ENCODE measurements at places on chromosomes 13 and 19.

- DNase-seq, result no peak
Measured at GRCh38 chr19:7817801-7818200, 12.2 kb upstream of the EVI5L start.

DNA sequence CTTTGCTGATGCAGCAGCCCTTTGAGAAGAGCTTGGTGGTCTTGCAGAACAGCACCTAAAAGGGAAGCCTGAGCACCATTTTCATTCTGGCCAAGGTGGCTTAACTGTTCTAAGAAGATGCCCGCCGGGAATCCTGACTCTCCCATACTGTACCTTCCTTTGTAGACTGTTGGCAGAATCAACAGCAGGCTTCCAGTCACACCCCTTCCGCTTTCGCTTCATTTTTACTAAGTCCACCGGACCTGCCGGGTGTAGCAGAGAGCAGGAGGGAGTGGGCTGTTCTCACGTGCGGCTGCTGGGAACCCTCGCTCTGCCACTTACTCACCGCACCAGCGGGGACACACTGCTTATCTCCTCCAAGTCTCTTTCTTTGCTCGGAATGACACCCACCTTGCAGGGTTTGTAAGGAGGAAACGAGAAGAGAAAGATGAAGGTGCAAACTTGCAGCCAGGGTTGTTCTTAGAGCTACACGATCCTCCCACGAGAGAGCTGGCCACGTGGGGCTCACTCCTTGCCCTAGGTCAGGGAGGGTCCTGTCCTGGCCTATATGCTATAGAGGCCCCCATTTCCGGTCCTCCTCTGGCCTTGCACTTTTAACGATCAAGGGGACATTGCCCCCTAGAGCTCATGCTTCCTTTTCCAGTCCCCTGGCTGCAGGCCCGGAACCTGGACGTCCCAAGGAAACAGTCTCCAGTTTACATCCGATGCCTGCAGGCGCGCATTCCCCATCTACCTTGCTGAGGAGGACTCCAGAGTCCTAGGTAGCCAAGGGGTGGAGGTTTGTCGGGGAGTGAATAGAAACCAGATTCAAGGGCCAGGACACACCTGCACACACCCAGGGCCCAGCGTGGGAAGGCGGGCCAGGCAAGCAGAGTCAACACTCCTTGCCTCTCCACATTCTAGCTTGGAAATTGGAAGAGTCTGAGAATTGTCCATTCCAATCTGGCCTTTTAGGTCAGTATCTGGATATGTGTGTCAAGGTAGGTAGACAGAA is 453.6 kb downstream of the IRS2 start:
- DNase-seq, result no peak

GRCh38 chr13:39783051-39783450 is 127.6 kb downstream of the COG6 start:
- DNase-seq, result no peak

DNA sequence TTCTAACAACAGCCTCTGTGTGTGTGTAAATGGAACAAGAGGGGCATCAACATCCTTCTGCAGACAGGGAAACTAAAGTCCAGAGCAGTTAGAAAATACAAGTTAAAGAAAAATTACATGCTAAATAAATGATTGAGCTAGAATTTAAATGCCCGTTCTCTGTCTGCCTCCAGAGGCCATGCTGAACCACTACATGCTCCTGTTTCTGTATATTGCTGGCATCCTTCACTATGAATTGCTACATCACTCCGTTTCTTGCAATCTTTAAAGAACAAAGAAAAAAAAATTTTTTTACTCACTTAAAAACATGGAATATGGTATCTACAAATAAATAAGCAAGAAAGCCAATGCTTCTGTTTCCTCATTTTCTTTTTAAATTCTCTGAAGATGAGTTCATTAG is 47.9 kb downstream of the DCT start:
- DNase-seq, result no peak

DNA sequence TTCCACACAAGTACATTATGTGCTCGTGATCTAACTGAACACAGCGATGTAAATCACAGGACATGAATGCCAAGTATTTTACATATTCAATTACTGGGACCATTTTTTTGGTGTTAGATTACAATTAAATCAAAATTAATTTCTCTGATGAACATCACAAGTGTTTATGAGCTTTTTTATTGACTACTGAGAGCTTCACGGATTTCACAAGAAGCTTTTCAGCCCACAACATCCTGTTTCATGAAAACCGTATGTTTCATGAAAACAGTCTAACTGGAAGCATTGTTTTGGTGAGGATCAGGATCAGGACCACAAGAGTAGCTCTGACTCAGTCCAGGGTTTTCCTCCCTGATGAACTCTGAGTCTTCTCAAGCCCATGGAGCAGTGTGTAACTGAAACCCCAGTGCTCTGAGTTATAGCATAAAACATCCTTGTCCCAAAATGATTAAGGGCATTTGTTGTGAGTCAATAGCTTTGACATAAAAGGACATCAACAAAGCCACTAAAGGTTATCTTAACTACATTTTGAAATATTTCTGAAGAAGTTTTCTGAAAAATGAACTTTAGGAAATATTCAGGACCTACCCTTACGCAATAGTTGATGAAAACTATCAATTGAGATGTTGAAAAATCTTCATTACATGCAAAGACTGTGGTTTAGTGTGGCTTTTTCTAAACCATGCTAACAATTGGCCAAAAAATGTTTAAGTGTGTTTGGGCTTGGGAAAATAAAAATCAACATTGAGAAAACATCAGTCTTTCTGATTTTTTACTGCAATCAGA is 49.3 kb downstream of the UFM1 start:
- no peak for DNase-seq

- DNase-seq, result no peak
Measured at GRCh38 chr13:104779311-104779993, 1713.2 kb upstream of the SLC10A2 start.

DNA sequence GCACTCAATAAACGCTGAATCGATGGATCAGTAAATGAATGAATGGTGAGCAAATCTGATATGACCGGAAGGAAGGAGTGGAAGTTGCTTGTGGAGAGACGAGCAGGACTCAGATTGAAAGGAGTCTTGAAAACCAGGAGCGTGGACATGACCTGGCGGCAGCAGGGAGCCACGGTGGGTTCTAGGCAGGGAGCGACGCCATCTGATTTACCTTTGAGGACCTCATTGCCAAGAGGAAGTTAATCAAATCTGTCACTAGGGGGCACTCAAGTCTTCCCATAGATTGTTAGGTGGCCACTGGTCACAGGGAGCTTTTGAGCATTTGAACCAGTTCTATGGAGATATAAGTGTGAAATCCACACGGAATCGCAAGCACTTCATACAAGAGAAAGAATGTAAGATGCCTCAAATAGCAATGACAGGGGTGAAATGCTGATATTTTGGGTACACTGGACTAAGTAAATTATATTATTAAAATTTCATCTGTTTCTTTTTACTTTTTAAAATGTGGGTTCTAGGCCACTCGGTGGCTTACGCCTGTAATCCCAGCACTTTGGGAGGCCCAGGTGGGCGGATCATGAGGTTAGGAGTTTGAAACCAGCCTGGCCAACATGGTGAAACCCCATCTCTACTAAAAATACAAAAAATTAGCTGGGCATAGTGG is 9.2 kb upstream of the FBN3 start:
- DNase-seq, result peak; percentile 58

- no peak for DNase-seq
Measured at GRCh38 chr19:4266253-4267000, 12.6 kb upstream of the SHD start.

GRCh38 chr19:58291943-58292342 is 13.2 kb downstream of the ZNF8 start:
- DNase-seq, result no peak

GRCh38 chr13:112897603-112897955 is 71.4 kb upstream of the MCF2L start:
- no peak for DNase-seq

GRCh38 chr19:49556412-49557398 is 23.7 kb downstream of the NOSIP start:
- DNase-seq, result no peak

DNA sequence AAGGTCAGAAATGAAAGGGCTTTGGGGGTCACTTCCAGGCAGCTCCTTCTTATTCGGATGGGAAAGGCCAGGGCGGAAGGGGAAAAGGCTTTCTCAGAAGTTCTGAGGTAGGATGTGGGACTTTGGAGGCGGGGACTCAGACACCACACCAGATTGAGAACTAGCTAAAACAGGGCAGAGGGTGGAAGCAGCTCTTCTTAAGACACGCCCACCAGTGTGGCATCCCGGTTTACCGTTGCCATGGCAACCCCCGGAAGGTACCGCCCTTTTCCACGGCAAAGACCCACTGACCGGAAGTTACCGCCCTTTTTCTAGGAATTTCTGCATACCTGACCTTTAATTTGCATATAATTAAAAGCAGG is 3.8 kb upstream of the LILRA5 start:
- DNase-seq, result no peak

GRCh38 chr19:50309396-50310125 is 19.6 kb downstream of the KCNC3 start:
- no peak for DNase-seq

DNA sequence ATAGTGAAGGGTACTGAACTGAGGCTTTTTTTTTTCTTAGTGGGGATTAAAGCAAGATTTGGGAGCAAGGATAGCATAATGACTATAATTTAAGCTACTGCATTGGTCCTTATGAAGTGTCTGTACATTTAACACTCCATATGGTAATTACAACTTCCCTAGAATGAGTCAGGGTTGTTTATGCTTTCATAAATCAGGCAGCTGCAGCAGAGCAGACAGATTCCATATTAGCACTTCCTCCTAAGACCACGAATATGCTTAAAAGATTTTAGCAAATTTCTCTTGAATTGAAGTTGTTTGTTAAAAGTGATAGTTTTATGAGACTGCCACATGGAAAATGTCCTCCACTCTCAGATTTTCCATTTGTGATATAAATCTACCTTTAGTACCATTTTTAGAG is 401.1 kb upstream of the SPRY2 start:
- no peak for DNase-seq

- DNase-seq, result no peak
Measured at GRCh38 chr13:109026266-109026665, 396.9 kb downstream of the MYO16 start.

DNA sequence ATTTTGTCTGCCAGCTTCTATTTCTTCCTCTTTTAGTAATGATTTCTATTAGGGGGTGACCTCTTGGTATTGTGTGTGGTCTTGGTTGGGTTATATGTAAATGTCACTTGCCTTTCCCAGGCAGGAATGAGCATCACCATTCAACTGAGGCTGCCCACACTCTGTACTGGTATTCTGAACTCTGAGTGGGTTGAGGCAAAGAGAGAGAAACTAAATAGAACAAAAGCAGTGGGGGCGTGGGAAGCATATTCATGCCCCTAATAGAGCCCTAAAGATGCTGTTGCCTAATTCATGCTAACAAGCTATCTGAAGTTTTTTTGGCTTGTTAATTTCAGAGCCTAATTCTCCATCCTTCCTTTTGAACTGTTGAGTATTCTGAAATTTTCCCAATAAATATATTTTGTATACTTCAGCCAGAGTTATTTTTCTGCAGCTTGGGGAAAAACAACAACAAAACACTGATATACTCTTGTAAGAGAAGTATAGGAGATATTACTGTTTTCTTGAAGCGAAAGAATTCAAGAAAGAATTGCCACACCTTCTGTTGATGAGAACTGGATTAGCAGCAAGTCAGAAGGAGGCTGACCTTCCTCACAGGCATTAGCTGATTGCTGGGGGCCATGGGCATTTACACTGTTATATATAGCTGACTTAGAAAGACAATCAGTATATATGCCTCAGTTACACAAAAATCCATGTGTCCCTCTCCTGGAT is 315.8 kb upstream of the KLF12 start:
- no peak for DNase-seq

DNA sequence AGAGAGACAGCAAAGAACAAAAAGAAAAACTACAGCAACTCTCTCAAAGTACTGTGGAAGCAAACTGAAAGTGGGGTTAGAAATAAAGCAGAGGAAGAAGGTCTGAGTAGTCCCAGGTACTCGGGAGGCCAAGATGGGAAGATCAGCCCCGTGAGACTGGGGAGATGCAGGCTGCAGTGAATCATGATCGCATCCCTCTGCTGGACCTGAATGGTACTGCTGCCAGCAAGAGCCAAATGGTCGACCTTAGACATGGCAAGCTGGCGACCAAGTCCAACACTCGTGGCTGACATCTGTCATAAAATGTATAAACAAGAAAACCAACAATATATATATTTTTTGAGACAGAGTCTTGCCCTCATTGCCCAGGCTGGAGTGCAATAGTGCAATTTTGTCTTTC is 33.7 kb upstream of the ZNF724 start:
- DNase-seq, result no peak

GRCh38 chr13:107031716-107032115 is 463.8 kb upstream of the ARGLU1 start:
- DNase-seq, result no peak

DNA sequence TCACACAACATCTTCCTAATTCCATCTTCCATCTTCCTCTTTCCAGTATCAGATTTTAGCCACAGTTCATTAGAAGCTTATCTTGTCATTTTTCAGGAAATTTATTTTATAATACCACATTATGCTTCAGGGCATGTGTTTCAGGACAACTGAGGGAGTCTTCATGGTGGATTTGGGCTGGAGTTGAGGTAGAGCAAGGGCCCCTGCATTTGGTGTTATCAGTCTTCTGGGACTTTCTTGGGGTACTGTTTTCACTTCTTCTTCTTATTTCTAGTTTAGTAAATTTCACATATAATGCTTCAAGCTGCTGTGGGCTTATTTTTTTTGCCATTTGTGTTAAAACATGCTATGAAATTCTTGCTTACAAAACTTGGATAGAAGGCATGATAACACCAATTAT is 188.7 kb downstream of the LHFPL6 start:
- no peak for DNase-seq

- DNase-seq, result no peak
Measured at GRCh38 chr13:22198641-22199217, 527.9 kb downstream of the FGF9 start.

- no peak for DNase-seq
Measured at GRCh38 chr13:98214008-98214643, 37.1 kb upstream of the RNF113B start.

- peak; percentile 80 for DNase-seq
Measured at GRCh38 chr19:35269438-35270117, 816 bp downstream of the USF2 start.

- DNase-seq, result no peak
Measured at GRCh38 chr13:113159701-113160100, 1.3 kb downstream of the PROZ start.

DNA sequence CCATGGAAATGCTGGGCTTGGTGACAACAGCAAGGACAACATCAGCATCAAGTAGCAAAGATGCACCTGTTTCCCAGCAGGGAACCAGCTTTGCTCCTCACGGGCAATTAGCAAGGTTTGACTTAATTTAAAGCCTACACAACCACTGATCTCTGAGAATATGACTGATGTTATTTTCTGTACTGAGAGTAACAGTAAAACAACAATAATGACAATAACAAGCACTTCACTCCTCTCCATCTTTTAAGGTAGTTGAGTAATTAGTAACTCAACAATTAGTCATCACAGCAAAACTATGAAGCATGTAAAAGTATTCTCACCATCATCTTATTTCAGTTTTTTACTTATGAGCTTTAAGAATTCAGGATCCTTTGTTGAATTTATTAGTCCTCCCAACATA is 37.3 kb downstream of the ENOX1 start:
- DNase-seq, result no peak

GRCh38 chr13:111115965-111116521 is 933 bp downstream of the ARHGEF7 start:
- DNase-seq, result no peak
